ENCODE measurements at places on chromosomes 5 and 9.
A peak's percentile ranks its signal among the peaks of the same experiment; 100 is the strongest.

GRCh38 chr5:57171816-57172465 is 1.9 kb upstream of the GPBP1 start:
- no peak for DNase-seq

- no peak for DNase-seq
These were observed 984.4 kb upstream of the WWC1 start for GRCh38 chr5:167307042-167307441.

GRCh38 chr5:14258840-14259239 is 115.7 kb downstream of the TRIO start:
- no peak for DNase-seq

DNA sequence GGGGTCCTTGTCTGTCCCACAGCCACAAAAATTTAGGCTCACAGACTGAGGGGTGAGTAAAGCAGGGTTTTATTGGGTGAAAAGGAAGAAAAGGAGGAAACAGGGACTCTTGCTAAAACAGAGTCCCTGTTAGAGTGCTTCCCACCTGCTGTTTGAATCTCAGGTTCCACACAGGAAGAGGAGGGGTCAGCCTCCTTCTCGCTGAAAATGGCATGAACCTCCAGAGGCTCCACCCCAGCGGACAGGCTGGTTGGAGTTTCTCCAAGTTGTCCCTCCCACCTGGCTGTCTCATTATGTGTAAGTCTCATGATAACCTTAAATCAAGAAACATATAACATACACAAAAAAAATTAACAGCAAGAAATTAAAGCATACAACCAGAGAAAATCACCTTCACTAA is 28.3 kb upstream of the UHRF2 start:
- no peak for DNase-seq

- no peak for DNase-seq
These were observed 139.8 kb downstream of the NUDT12 start for GRCh38 chr5:103422756-103423155.

- no peak for DNase-seq
These were observed 2.2 kb downstream of the GPX3 start for GRCh38 chr5:151022511-151023018.

DNA sequence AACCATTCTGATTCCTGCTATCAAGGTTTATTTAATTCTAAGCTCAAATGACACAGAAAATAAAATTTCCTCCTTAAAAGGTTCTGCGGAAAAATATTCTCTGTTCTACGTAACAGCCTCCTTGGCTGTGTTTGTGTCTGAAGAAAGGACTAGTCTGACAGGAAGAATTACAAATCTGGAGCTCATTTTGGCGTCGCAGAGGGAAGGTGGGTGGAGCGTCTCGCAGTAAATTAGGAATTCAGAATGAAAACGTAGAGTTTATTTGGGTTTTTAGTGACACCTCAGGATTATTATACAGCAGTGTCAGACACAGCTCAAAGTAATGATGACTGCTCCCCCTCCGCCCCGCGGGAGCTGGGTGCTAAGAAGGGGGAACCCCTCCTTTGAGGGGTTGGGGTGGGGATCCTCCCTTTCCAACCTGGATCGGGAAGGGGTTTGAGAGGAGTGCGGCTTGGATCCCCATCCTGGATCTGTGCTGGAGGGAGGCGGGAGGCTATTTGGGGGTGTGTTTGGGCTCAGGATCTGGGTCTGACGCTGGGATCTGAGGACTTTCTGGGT is 933 bp upstream of the TGFBR1 start:
- DNase-seq, result no peak

- DNase-seq, result no peak
These were observed 89.4 kb upstream of the CD180 start for GRCh38 chr5:67286006-67286405.

- no peak for DNase-seq
These were observed 1110.1 kb upstream of the CDH10 start for GRCh38 chr5:25754895-25755294.

- DNase-seq, result no peak
These were observed 283.6 kb downstream of the NR3C1 start for GRCh38 chr5:143119881-143120341.

DNA sequence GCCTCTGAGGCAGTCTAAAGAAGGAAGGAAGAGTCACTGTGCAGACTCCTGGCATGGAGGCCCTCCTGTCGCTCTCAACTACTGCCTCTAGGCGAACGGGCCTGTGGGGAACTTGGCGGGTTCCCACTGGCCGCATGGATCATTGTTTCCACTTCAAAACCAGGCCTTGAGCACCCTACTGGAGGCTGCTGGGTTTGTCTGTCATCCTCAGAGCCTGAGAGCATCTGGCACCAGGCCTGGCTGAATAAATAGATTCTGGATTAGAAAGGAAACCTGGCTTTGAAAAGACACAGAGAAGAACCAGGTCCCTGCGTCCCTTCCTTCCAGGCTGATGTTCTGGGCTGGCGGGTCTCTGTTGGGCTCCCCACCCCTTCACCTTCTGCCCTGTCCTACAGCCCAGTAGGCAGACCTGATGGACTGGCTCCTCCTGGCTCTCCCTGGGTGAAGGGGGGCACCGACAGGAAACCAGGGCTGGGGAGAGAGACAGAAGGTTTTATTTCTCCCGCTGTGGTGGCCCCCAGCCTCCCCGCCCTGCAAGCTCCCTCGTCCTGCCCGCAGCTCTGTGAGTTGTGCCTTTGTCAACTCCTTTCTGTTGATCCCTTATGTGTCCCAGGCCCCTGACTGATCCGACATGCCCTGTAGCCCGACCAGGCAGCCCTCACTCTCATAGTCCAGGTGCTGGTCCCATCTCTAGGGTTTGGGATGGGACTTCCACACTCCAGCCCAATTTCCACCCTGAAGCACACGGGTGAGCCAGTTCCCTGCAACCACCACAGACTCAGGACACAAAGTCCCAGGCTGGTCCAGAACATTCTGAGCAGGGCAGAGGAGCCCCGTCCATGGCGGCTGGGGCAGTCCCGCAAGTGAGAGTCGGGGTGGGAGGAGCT is 50.1 kb downstream of the ADAMTS2 start:
- no peak for DNase-seq

GRCh38 chr5:37831821-37832534 is 7.9 kb downstream of the GDNF start:
- DNase-seq, result no peak

DNA sequence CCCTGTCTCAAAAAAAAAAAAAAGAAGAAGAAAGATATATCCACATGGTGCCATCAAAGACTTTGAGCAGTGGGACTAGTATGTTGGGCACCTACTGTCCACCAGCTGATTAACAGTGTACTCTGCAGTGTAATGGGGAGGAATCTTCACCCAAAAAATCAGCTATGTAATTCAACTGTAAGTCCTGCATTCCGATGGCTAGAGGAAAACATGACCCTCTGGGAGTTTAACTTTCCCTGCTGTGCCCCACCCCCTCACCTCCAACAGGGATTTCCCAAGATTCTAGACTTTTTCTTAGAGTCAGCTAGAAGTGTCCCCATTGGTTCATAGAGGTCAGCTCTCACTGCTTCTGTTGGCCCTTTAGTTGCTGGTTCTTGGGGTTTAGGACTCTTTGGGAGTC is 221.2 kb upstream of the CLINT1 start:
- DNase-seq, result no peak

GRCh38 chr5:35804841-35805240 is 51.9 kb upstream of the IL7R start:
- DNase-seq, result no peak

DNA sequence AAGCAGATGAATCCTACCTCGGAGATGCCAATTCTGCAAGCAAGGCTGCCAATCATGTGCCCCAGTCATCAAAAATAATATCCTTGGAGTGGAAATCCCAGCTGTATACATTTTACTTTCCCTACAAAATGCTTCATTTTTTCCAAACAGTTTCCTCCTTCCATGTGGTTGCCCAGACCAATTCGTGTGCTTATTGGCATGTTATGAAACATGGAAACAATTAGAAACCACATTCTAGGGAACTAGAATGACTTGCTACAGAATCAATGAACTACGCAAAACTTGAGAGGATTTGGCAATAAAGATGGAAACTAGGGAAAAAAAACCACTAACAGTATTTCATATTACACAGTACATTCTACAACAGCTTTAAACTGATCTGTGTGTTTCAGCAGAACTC is 584.5 kb upstream of the DMAC1 start:
- DNase-seq, result no peak

DNA sequence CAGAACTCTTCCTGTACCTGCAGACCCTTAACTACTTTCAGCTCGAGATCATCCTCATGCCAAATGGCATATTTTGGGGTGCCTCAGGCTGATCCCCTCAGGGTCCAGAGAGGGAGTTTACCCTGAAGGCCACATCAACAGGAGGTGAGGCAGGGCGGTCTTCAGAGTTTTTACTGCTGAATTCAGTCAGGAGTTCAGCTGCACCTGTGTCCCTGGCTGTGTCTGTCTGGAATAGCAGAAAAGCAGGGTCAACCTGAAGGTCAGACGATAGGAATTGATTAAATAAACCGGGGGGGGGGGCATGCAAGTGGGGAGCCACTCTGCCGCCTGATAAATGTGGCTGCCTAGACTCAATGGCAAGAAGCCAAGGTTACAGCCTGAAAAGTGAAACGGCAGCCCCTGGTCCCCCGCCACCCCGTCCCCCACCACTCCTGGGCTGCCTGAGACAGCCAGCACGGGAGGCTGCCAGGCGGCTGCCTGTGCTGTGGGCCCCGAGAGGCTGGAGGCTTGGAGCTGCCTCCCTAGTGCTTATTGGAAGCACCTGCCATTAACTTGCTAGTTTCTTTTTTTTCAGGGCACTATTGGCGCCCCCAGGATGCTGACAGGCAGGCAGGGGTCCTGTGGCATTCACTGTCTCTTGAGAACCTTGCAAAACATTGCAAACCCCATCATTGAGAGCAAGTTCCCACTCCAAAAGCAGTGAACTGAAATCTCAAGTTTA is 182.7 kb upstream of the PPP1R26 start:
- DNase-seq, result no peak

DNA sequence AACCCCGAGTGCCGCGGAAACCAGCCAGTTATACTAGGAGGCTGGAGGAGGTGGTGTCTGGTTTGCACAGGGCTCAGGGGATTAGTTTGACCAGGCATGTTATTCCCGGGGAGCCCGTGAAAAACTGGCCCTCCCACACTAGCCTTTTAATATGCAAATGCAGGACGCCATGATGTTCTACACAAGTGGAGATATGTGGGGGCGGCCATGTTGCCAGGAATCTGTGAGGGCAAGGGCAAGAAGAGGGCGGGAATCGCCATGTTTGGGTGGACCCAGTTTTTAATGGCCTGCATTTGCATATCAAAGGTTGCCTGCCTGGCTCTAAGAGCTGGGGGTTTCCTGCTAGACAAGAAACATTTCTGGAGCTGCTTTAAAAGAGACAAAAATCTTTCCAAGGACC is 940.7 kb downstream of the CDH18 start:
- DNase-seq, result no peak

DNA sequence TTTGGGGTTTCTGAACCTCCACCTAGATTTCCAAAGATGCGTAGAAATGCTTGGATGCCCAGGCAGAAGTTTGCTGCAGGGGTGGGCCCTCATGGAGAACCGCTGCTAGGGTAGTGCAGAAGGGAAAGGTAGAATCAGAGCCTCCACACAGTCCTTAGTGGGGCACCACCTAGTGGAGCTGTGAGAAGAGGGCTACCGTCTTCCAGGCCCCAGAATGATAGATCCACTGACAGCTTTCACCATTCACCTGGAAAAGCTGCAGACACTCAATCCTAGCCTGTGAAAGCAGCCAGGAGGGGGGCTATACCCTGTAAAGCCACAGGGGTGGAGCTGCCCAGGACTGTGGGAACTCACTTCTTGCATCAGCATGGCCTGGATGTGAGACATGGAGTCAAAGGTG is 13.3 kb upstream of the HSDL2 start:
- DNase-seq, result no peak

DNA sequence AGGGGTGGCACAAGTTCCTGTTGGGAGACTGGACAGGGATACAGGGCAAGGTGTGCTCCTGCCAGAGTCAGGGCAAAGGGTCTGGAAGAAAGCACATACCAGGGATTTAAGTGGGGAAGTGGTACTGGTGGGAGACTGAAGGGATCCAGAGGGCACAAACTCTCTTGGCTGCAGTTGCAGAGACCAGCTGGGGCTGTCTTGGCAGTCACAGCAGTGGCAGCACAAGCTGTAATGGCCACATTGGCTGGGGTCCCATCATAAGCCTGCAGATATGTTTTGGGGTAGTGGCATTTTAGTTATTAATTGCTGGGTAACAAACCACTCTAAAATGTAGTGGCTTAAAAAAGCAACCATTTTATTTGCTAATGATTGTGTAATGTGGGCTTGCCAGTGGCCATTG is 492.2 kb downstream of the ENC1 start:
- DNase-seq, result no peak

GRCh38 chr5:95864456-95864855 is 41.9 kb upstream of the GLRX start:
- no peak for DNase-seq

GRCh38 chr9:129803676-129804060 is 684 bp downstream of the TOR1B start:
- DNase-seq, result no peak

DNA sequence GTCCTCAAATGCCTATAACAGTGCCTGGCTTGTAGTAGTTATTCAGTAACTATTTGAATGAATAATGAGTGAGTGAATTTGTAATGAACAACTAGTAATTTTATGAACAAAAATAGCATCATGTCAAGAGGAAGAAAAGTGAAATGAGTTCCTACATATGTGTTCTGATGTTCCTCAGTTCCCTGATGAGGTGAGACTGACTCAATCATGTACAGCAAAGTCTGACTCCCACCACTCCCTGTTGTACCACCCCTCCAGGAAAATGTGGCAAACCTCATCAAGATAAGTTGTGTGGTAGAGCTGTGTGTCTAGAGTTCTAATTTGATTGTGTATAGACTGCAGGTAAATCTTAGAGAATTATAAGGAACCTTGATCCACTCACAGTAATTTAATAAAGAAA is 201.6 kb downstream of the GOLPH3 start:
- no peak for DNase-seq

GRCh38 chr9:89026876-89027275 is 35.6 kb downstream of the S1PR3 start:
- no peak for DNase-seq

- no peak for DNase-seq
These were observed 21.1 kb upstream of the CPEB4 start for GRCh38 chr5:173866858-173867679.

DNA sequence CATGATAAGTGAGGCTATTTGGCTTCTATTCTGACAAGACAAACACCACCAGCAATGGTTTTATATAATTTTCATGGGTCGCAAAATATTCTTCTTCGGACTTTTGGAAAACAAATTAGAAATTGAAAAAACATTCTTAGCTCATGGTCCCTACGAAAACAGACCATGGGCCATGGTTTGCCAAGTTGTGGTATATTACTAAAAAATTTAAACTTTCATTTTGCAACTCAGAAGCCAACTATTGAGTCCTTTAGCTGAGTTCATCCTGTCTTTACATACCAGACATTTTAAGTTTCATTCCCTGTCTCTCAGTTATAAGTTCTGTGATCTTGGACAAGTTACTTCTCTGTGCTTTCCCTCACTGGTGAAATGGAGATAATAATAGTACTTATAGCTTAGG is 198.1 kb downstream of the CSNK1G3 start:
- DNase-seq, result no peak

GRCh38 chr9:5626727-5627634 is 1.9 kb upstream of the RIC1 start:
- DNase-seq, result peak; percentile 10

- no peak for DNase-seq
These were observed 78.7 kb downstream of the XRCC4 start for GRCh38 chr5:83156001-83156400.
